ENCODE measurements at places on chromosomes 7 and 10. TPM values are rescaled to one million over a fixed set of nuclear protein-coding genes. Genes with fewer than 3 reads are reported as not detected.

DNA sequence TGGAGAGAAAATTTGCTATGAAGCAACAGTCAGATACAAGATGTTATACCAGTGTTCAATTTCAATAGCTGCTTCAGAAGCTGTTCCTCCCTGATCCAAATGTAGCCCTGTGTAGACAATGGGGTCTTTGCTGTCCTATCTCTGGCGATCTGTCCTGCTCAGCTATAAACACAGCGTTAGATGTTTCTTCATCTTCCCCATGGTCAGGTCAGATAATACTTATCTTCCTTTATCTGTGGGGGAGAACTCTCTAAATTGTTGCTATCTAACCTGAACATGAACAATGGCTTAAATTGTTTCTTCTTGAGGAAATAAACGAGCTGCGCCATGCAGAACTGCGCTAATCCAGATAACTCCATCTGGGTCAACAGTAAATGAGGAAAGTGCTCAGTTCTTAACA lies 15.6 kb upstream of the KIAA1217 start:
- no peaks in the 10 kb centered on the region for H3K27me3 ChIP-seq
- DNase-seq, result no peak
- no peak overlapping the region for H3K27ac ChIP-seq
- H3K4me3 ChIP-seq, result no peak overlapping the region

DNA sequence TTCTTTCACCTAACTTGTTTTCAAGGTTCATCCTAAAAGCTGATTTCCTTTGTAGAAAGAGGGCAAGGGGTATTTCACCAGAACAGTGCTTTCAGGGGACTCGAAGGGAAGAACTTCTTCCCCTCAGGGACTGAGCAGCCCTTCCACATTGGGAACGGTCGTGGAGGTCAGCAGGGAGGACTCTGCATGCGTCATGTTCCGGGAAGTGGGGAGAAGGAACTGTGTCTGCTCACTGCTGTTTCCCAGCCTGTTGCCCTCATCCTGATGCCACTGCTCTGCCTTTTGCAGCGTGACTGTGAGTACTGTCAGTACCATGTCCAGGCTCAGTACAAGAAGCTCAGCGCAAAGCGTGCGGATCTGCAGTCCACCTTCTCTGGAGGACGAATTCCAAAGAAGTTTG lies 27.2 kb downstream of the MCM10 start:
- no peak for DNase-seq
- no peaks in the 10 kb centered on the region for H3K27me3 ChIP-seq
- H3K27ac ChIP-seq, result no peak overlapping the region
- H3K4me3 ChIP-seq, result no peak overlapping the region
- H3K36me3 ChIP-seq, result peaks cover 48% of the 10 kb centered on the region

The CDNF gene
- total RNA-seq, result 1.2 TPM

DNA sequence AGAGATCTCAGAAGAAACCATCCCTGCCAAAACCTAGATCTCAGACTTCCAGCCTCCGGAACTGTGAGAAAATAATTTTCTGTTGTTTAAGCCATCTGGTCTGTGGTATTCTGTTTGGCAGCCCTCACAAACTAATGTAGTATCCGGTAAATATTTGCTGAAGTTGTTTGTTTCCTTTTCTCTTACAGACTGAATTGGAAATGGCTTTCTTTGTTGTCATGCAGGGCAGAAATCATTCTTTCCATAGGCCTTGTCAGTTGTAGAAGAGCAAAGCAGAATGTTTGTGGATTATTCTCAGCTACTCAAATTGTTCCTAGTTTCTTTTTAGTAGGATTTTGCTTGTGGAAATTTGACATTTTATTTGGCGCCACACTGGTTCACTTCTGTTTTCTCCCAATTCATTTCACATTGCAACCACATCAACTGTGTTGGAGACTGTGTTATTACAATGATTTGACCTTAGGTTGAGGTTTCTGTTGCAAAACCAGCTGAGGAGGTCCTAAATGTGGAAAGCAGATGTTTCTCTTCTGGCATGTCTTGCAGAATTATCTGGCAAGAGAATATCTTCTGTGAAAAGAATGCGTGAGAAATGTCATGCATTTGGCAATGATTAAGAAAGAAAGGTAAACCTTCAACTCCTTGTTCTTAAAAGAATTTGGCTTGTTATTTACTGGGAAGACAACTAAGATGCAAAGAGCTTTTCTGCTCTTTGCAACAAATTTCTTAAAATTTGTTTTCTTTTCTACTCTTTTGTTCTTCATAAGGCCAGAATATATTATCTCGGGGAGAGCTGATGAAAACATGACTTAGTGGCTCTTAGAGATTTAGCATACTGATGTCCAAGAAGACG lies 25.8 kb downstream of the ACTA2 start:
- H3K27ac ChIP-seq, result no peak overlapping the region
- H3K4me1 ChIP-seq, result peaks cover 2% of the 10 kb centered on the region
- H3K36me3 ChIP-seq, result peaks cover 5% of the 10 kb centered on the region
- DNase-seq, result no peak

DNA sequence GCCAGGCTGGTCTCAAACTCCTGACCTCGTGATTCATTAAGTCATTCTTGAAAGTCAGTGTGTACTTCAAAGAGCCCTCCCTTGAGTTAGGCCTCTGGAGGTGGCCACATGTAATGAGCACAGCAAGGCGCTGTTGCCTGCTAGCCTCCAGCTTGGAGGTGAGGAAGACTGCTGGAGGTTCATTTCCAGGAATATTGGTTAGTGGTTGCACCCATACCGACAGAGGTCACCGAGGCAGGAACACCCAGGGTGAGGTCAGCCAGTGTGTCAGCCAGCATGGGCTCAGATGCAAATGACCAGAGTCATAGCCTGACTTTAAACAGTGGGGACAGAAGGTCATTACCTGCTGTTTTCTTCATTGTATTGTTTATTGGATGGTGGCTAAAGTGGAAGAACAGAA lies 85.0 kb downstream of the PLPP4 start:
- no peaks in the 10 kb centered on the region for H3K36me3 ChIP-seq
- no peaks in the 10 kb centered on the region for H3K4me1 ChIP-seq
- H3K27me3 ChIP-seq, result no peaks in the 10 kb centered on the region
- DNase-seq, result no peak
- no peak overlapping the region for H3K4me3 ChIP-seq
- H3K27ac ChIP-seq, result no peak overlapping the region

GRCh38 chr10:121926671-121927317 lies 1.0 kb downstream of the ATE1 start:
- DNase-seq, result peak; percentile 65
- peaks cover 48% of the 10 kb centered on the region for H3K4me1 ChIP-seq
- H3K4me3 ChIP-seq, result peak overlapping the region; percentile 75
- no peaks in the 10 kb centered on the region for H3K27me3 ChIP-seq
- H3K27ac ChIP-seq, result peak overlapping the region; percentile 82

The NEUROG3 gene
- total RNA-seq, result not detected

The SDK1 gene
- total RNA-seq, result not detected

GRCh38 chr7:35968140-35968940 lies 167.5 kb downstream of the SEPTIN7 start:
- no peaks in the 10 kb centered on the region for H3K27me3 ChIP-seq
- H3K4me1 ChIP-seq, result no peaks in the 10 kb centered on the region
- DNase-seq, result no peak

The TMEM270 gene
- total RNA-seq, result not detected

DNA sequence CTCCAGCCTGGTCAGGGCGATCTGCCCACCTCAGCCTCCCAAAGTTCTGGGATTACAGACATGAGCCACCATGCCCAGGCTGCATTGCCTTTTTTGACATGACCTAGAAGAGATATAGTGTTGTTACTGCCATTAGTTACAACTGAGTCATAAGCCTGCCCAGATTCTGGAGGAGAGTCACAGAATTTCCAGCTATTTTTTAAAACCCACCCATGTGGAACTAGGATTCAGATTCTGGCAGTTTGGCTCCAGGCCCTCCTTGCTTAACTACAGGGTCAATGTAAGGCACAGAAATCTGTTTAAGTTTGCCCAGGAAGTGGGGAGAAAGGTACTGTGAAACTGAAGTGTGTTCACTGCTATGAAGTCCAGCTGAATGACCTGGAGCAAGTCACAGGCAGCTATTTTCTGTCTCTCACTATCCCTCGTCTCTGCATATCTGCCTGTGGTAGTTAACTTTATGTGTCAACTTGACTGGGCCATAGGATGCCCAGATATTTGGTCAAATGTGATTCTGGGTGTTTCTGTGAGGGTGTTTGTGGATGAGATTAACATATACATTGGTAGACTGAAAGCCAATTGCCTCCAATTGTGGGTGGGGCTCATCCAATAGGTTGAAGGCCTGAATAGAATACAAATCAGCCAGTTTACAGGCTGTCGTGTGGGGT lies 8.4 kb upstream of the MARVELD1 start:
- DNase-seq, result no peak
- H3K36me3 ChIP-seq, result no peaks in the 10 kb centered on the region
- H3K4me1 ChIP-seq, result no peaks in the 10 kb centered on the region
- no peak overlapping the region for H3K27ac ChIP-seq
- H3K27me3 ChIP-seq, result no peaks in the 10 kb centered on the region

DNA sequence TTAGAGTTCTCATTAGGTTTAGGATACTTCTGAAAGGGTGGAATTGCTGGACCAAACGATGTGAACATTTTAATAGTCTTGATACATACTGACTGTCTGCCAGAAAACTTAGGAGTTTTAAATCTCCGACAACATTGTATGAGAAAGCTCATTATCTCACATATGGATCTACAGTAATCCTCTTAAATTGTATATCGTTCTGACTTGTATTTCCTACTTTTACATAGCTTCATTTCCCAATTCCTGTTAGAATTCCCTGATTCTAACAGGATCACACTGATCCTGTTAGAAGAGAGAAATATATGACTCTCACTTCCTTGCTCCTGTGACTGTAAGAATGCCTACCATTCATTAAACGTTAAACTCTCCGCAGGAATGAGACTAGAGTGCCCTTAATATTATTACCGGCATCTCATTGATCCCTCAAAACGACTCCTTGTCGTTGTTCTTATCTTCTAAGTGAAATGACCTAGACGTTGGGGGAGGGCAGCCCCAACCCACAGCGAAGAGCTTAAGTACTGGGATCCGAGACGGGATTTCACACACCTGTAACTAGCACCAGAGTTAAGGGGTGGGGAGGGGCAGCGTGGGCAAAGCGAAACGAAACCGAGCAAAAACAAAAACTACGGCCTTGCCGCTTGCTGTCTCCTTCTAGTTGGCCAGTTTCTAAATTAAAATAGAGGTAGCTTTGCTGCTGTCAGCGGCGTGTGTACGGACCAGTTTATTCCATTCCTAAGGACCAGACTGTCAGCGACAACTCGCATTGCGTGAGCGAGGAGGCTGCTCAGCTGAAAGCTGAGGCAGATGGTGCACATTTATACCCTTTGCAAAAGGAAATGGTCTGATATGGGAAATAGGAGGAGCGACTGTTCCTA lies 678 bp upstream of the TMEM106B start:
- no peak overlapping the region for H3K27ac ChIP-seq
- H3K4me3 ChIP-seq, result peak overlapping the region; percentile 78
- DNase-seq, result peak; percentile 60
- 0 out of 2 replicates have a peak, but pooled peaks cover 2% of the 10 kb centered on the region for H3K36me3 ChIP-seq
- H3K27me3 ChIP-seq, result no peaks in the 10 kb centered on the region
- H3K4me1 ChIP-seq, result peaks cover 27% of the 10 kb centered on the region

- H3K4me1 ChIP-seq, result peaks cover 5% of the 10 kb centered on the region
- H3K27me3 ChIP-seq, result no peaks in the 10 kb centered on the region
- no peak overlapping the region for H3K27ac ChIP-seq
- H3K4me3 ChIP-seq, result no peak overlapping the region
Observed at GRCh38 chr7:1630700-1631336, 39.3 kb upstream of the ELFN1 start.

The IDI2 gene
- total RNA-seq, result not detected

GRCh38 chr10:116440330-116441030 lies 12.8 kb downstream of the PNLIPRP3 start:
- H3K4me3 ChIP-seq, result no peak overlapping the region
- no peaks in the 10 kb centered on the region for H3K36me3 ChIP-seq
- DNase-seq, result no peak
- H3K4me1 ChIP-seq, result no peaks in the 10 kb centered on the region
- H3K27ac ChIP-seq, result no peak overlapping the region
- H3K27me3 ChIP-seq, result no peaks in the 10 kb centered on the region

GRCh38 chr10:97169911-97170693 lies 15.7 kb downstream of the SLIT1 start:
- no peaks in the 10 kb centered on the region for H3K27me3 ChIP-seq
- H3K4me1 ChIP-seq, result no peaks in the 10 kb centered on the region
- no peak overlapping the region for H3K4me3 ChIP-seq
- H3K27ac ChIP-seq, result no peak overlapping the region

The SLC18A3 gene
- not detected for total RNA-seq

DNA sequence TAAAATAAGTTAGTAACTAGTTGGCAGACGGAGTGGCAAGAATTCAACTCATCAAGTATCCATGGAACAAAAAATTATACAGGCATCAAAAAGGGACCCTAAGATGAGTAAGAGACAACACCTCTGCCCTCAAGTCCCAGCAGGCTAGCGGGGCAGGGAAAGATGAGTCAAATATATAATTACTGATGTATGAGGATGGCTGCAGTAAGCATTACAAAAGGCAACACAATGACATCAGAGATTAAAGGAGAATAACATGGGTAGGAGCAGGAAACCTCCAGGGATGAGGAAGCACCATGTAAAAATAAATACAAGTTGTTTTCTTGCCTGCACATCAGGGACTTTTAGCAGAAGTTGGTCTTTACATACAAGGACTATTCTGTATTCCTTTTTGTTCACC lies 49.4 kb downstream of the SCRN1 start:
- peaks cover 71% of the 10 kb centered on the region for H3K36me3 ChIP-seq
- H3K4me1 ChIP-seq, result no peaks in the 10 kb centered on the region
- DNase-seq, result no peak

The ADAP1 gene
- total RNA-seq, result not detected

DNA sequence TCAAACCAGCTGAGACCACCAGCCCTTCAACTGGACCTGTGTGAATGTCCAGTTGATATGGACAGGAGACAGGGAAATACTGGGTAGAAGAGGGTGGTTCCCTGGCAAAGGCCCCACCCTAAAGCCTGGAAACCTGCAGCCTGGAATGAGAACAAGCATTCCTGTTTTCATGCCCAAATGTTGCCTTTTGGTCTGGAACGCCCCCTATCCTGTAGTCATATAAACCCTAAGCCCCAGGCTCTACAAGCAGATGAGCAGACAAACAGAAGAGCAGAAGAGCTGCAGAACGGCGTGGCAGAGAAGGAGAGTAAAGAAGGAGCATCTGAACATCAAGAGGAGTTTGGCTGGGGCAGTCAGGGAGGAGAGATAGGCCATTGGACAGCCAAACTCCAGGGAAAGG lies 38.4 kb downstream of the SYPL1 start:
- no peaks in the 10 kb centered on the region for H3K36me3 ChIP-seq
- peak overlapping the region; percentile 99 for H3K27ac ChIP-seq
- peak overlapping the region; percentile 35 for H3K4me3 ChIP-seq
- peaks cover 99% of the 10 kb centered on the region for H3K4me1 ChIP-seq
- H3K27me3 ChIP-seq, result no peaks in the 10 kb centered on the region

The AOC1 gene
- not detected for total RNA-seq

GRCh38 chr7:138308136-138308535 lies 151.9 kb upstream of the TRIM24 start:
- no peak overlapping the region for H3K4me3 ChIP-seq
- H3K27ac ChIP-seq, result no peak overlapping the region
- no peaks in the 10 kb centered on the region for H3K27me3 ChIP-seq
- no peaks in the 10 kb centered on the region for H3K36me3 ChIP-seq
- DNase-seq, result no peak

Data from Karpas-422 (cell line).